Globus pallidus (tissue), 1 donor: ENCODE measurements at places on chromosomes 12 and 14.

- no peak for DNase-seq
Observed at GRCh38 chr12:26576266-26576665, 256.7 kb downstream of the ITPR2 start.

DNA sequence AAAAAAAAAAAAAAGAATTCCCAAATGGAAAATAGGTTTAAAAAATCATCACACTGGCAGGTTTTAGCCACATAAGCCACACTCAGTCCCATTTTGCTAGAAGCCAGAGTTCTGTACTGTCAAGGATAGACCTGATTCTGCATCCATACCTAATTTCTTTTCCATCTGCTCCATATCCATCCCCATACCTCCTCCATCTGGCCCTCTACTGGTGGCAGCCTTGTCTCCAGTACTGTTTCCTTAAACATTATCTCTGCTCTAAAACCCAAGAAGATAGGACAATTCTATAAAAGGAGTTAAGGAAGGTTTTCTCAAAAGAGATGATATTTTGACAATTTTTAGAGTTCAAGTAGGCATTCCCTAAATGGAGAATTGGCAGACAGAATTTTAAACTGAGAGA lies 26.0 kb upstream of the RXYLT1 start:
- no peak for DNase-seq

DNA sequence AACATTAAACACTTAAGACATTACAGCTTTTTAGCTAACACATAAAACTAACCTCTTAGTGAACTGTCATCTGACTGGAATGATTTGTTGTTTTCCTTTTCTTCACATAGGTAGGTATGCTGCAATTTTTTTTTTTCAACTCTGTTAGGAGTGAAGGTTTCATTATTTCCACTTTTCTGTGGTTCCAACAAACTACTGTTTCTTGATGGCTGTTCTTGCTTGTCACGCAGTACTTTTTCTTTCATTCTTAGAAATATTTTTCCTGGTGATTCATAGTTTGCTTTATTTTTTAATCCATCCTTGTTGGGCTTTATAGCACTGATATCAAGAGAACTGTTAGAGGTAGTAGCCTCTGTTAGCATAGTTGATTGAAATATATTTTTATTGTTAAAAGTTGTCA lies 6.3 kb downstream of the MIS18BP1 start:
- no peak for DNase-seq

DNA sequence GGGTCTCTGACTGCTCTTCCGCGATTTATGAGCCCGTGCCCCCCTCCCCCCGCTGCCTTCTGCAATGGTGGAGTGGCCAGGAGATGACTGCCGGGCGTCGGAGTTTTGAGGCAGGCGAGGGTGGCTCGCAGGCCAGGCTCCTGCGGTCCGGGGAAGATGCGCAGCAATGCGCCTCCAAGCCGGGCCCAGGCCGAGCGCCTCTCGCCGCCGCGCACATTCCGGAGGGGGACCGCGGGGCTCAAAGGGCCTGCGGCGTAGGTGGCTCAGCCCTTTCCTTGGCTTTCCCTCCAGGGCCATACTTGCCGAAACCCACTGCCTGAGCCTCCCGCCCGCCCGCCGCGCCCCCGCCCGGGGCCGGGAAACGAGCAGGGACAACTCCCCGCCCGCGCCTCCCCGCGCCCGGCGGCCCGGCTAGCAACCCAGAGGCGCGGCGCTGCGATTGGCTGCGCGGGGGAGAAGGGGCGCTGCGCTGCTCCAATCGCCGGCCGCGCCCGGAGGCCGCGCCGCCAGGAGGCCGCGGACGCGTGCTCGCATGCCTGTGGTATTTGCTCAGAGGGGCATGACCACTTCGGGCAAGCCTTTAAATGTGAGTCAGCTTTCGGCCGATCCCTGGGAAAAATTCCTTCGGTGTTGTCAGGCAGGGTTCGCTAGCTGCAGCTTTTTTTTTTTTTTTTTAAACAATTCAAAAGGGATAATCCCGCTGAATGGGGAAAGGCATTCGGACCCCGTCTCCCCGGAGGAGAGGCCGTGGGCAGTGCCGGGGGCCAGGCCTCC lies 157.9 kb upstream of the PARP11 start:
- DNase-seq = peak; percentile 57

DNA sequence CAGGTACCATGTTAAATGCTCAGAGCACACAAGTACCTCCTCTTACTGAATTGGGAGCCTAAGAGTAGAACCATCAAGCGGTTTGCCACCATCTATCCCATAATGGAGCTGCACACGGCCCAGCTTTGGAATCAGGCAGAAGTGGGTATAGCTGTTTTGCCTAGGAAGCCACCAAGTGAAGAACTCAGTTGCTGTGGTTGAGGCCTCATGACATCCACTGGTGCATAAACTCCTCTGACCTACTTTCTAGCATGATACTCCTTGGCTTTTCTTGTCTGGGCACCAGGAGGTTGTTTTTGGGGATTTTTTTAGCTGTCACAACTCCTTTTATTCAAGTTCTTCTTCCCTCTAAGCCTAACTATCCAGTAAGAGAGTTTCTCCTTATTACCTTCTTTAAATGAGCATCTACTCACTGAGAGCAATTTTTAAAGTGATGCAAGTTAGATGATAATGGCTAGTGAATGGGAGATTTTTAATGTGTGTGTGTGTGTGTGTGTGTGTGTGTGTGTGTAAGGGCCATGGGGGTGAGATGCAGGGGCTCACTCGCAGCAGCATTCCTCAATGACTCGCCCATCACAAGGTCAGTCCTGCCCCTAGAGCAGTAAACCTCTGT lies 20.9 kb upstream of the KRAS start:
- no peak for DNase-seq

GRCh38 chr12:76247992-76248391 lies 100.2 kb downstream of the BBS10 start:
- no peak for DNase-seq

DNA sequence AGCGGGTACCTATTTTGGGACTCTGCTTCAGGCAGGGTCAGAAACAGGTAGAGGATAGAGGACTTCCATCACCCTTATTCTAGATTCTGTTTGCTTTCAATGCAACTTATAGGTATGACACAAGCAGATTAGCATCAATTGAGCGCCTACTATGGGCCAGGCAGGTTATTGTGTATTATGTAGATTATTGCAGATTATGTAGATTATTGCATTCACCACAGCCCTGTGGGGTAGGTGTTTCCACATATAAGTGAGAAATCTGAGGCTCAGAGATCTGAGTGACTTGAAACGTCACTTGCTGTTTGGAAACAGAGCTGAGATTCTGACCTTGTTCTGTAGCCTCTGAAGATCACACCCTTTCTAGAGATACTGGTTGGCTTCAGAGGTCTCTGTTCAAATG lies 25.7 kb upstream of the SERPINA4 start:
- no peak for DNase-seq

GRCh38 chr12:6303071-6303470 lies 7.4 kb upstream of the PLEKHG6 start:
- DNase-seq = no peak

DNA sequence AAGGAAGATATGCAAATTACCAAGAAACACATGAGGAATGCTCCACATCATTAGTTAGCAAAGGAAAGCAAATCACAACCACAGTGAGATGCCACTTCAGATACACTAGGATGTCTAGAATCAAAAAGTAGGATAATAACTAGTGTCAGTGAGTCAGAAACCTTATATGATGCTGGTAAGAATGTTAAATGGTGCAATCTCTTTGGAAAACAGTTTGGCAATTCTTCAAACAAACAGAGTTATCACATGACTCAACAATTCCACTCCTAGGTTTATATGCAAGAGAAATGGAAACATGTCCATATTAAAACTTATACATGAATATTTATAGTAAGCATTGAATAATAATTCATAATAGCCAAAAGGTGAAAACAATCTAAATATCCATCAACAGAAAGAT lies 220.9 kb downstream of the FOXG1 start:
- no peak for DNase-seq

- DNase-seq = no peak
Observed at GRCh38 chr12:68671179-68671578, 15.6 kb upstream of the NUP107 start.

DNA sequence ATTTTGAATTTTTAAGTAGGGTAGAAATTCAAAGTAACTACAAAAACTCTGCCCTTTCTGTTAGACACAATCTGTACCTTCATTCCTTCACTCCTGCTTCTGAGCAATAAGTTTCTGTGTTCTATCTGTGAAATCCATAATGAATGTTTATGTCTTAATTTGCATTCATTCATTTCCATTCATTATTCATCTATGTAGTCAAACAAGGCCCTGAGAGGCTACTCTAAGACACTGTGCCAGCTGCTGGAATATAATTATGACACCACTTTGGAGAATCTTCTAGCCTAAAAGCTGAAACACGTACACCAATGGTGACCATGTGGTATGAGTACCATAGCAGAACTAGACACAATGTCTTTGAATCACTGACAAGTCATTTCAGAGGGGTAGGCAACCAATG lies 199.9 kb upstream of the FAR2 start:
- DNase-seq = no peak

DNA sequence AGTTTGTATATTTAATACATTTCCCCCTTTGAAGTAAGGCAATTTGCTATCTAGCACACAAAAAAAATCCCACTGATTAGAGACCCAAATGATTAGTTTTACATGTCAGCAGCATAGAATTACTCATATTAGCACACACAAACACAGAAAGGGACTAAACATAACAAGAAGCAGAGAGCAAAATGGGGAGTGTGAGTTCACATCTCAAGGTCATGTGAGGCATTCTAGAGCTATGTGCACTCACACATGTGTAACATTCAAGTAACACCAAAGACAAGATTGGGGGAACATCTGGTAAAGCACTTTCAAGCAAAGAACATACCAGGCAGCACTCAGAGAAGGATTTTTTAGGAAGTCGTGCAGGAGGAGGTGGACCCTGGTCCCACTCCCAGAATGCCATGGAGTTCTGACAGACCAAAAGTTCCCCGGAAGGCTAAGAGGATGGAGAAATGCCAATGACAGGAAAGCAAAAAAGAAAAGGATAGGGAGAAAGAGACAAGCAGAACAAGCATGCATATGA lies 105.8 kb upstream of the SINHCAF start:
- DNase-seq = no peak

DNA sequence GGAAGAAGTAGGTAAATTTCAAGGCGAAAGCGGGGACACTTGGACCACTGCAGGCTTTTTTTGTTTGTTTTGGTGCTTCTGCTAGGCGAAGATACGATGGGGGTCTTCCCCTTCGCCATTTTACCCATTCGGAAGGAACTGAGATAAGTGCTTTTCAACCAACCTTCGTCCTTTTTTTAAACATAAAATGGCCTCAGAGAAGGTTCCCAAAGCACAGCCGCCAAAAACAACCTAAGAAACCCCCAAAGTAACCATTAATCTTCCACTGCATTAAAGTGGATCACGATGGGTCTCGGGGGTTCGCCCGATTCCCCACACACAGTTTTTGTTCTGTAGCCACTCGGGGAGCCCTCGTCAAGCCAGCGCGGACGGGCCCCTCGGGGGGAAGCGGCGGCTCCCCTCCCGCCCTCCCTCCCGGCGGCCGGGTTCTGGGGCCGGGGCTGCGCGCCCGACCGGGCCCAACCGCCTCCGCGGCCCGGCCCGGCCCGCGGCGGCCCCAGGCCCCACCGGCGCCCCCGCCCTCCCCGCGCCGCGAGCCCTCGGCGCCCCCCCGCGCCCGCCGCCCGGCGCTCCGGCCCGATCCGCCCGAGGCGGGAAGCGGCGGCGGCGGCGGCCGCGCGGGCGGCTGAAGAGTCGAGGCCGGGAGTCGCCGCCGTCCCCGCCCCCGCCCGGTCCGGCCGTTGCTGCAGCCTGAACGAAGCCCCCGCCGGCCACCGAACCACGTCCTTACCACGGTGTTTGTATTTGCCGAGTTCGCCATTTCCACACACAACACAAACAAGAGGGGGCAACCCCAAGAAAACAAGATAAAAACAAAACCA lies 790 bp downstream of the GTF2A1 start:
- DNase-seq = peak; percentile 48

DNA sequence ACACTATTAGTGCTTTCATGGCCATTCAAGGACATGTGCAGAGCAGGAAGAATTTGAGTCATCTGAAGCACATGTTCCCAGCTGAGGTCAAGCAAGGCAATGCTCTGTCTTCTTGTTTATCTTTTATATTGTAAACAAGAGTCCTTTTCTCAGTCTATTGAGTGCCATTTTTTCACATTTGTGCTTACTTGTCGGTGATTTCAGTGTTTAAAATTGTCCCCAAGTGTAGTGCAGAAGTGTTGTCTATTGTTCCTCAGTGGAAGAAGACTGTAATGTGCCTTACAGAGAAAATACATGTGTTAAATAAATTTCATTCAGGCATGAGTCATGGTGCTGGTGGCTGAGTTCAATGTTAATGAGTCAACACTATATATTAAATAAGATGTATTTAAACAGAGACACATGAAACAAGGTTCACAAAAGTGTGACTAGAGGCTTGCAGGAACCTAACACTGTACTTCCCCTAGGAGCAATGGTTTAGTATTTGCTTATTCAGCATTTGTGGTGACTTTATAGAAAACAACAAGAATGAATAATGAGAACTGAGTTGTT lies 391.1 kb downstream of the LRIG3 start:
- no peak for DNase-seq

- no peak for DNase-seq
Observed at GRCh38 chr14:54120260-54120659, 163.6 kb upstream of the BMP4 start.

- DNase-seq = no peak
Observed at GRCh38 chr14:49051328-49052060, 534.7 kb downstream of the RPS29 start.

DNA sequence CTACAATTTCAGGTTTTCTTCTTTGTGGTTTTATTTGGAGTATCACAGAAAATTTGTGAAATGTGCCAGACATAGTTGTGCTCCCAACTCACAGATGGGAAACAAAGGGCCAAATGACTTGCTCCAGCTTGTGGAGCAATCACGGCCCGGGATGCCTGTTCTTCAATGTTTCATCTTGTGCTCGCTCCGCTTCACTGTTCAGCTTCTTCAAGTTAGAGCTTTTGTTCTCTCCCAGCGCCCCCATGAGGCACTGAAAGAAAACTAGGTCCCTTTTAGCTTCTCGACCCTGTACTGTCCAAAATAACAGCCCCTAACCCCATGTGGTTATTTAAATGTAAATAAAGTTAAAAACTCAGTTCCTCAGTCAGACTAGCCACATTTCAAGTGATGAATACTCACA lies 187.9 kb upstream of the STXBP6 start:
- DNase-seq = peak; percentile 27

GRCh38 chr12:67517181-67517887 lies 131.2 kb upstream of the DYRK2 start:
- DNase-seq = no peak

- no peak for DNase-seq
Observed at GRCh38 chr14:31207287-31207754, 272 bp downstream of the HECTD1 start.

- DNase-seq = no peak
Observed at GRCh38 chr12:116642683-116643082, 83.5 kb downstream of the MAP1LC3B2 start.

GRCh38 chr12:98355322-98355721 lies 160.1 kb upstream of the TMPO start:
- DNase-seq = no peak

DNA sequence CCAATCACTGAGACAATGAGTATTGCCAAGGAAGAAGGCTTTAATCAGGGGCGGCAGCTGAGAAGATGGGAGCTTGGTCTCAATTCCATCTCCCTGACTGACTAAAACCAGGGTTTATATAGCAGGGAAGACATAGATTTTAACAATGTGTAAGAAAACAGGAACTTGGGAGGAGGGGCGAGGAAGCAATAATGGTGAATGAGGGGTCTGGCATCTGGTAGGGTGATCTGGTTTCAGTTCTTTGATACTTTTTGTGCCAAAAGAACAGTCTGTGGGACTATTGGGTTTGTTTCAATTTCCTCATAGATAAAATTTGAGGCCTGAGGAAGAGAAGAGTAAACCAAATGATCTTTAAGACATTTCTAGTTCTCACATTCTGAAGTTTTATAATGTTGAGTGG lies 49.2 kb downstream of the FUT8 start:
- DNase-seq = no peak

GRCh38 chr12:21073822-21074460 lies 57.1 kb upstream of the SLCO1B1 start:
- no peak for DNase-seq
